ENCODE measurements at places on chromosomes 1 and 21.

DNA sequence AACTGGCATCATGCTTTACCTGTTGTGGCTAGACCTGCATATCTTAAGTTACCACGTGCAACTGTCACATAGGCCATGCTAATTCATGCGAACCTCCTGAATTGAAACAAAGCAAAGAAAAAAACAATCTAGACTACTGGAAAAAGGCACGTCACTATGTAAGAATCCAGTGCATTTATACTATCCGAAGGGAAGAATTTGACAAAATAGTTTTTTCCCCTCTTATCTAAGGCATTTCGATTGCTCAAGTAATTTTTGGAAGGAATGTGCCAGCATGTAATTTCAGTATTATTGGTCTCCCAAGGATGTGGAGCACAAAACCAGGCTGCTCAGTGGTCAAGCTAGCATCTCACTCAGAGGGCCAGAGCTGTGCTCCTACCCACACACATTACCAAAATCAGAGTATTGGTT lies 31.5 kb upstream of the C1orf198 start:
- no peak for DNase-seq

GRCh38 chr1:186983327-186983726 lies 154.6 kb downstream of the PLA2G4A start:
- no peak for DNase-seq

DNA sequence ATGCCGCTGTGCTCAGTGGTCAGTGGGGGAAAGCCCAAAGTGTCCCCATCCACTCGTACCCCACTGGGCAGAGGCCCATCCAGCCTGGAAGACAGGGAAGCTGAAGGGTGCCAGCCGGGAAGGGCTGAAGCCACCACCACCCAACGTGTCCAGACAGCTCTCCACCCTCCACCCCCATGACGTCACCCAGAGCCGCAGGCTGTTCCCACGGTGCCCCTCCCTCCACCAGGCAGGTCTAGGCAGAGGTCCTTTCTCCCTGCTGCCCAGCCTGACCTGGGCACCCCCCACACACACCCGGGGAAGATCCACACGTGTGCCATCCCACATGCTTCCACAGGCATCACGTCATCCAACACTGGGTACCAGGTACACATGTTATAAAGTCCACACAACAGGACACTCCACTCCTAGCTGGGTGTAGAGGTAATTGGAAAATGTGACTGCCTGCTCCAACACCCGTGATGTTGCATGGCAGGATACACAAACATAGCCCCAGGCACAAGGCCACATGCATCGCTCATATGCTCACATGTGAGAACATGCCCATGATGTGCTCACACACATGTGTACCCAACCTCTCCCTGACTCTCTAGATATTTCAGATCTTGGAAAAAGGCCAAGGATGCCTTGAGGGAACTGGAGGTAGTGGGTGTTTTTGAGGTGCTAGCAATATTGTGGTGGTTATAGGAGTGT lies 5.1 kb upstream of the ARHGAP30 start:
- DNase-seq: peak; percentile 41

DNA sequence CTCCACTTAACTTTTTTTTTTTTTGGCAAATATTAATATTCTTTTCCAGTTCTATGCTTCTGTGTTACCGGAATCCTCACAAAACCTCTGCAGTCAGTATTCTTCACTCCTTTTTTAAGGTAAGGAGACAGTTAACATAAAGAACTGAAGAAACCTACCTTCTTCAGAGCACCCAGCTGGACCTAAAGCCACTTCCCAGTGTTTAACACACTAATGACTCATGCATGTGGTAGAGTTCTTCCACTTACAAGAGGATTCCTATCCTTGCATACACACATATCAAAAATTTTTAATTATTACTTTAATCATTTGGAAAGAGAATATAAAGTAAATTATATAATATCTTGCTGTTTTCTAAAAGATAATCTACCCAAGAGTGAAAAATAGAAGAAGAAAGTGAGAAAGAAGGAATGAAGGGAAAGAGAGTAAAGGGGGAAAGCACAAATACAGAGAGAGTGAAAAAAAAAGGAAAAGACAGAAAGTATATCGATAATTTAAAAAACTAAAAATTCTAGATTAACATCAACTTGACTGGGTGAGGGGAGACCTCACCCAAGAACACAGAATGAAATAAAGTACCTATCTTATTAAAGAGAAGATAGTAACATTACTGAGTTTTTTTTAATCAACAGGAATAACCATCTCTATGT lies 54.9 kb downstream of the ENAH start:
- DNase-seq: no peak

DNA sequence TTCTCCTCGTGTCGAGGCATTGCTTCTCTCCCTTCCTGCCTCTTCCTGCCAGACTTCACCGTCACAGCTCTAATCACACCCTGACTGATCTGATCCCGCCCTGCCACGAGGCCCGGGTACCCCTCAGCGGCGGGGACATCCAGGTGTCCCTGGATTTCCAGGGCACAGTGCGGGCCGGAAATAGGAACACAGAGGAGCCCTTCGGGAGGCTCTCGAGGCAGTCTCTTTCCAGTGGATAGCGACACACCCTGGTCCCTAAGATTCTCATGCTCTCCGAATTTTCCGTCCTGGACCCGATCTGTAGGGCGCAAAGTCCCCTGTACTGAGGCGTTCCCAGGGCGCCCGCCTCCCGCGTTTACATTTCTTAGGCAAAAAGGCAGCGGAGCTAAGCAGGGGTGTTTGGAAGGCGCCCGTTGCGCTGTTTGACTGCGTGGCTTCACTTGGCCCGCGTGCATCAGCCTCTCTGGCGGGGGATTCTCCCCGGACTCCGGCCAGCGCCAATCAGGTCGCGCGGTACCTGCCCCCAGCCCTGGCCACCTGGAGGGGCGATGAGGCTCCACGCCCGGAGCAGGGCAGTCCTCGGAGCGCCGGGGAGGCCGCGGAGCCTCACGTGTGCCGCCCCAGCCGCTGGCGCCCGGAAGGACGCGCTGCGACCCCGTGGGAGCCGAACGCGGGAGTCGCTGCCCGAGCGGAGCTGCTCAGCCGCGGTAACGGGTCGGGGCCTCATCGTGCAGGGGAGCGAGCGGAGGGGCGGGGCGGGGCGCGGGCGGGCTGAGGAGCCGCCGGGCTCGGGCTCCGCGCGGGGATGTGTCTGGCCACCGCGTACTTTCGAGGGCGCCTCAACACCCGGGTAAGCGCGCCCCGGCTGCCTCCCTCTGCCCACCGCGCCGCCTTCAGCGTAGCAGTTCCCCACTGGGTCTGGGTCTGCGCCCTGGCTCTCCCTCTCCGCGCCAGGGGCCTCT lies at the start of gene FAM163A:
Gene FAM163A, plus strand, starts transcription at position 575 of the 962 bp plus-strand sequence. CDS start 69,807 bp downstream, outside the sequence.
- peak; percentile 35 for DNase-seq

DNA sequence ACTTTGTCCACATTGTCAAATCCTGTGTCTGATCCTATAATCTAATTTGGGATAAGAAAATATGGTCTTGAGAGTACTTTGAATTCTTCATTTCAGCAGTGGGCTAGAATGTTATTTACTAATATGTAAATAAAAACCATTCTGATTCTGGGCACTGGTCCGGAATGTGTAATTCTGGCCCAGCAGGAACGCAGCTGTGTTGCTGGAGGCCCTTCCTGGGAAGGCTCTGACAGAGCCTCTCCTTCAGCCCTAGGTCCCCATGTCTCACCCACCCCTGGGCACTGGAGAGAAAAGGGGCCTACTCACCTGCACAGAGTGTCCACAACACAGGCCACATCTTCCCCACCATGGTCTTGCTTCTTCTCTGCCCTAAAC lies 251 bp downstream of the GPA33 start:
- DNase-seq: no peak

- DNase-seq: no peak
Observed at GRCh38 chr1:211332036-211332616, 5.5 kb downstream of the TRAF5 start.

DNA sequence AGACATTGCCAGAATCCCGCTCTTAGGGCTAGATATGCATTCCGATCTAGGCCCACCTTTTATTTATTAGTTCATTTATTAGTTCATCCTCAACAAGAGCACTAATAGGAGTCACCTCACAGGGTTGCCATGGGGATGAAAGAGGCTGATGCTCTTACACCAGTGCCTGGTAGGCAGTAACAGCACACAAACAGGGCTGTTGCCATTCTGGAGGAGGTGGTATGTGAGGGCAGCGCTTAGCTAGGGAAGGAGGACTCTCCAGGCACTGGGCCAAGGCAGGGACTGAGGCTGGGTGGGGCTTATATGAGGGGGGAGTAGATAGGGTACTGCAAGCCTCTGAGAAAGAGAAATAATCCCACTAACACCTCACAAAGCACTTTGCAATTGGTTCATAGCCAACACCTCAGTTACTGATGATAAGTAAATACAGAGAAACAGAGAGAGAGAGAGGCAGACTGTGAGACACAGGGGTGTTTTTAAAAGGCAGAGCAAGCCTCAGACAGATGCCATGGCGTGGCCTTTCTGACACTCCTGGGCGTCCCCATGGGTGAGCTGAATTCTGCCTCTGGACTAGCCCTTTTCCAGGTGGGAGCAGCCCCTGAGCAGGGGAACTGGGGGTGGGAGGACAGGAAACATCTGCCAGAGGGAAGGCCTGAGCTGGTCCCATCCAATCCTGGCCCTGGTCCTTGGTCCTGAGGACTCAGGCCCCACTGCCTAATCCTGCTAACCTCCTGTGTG lies 5.9 kb downstream of the FCGR2A start:
- no peak for DNase-seq

- DNase-seq: no peak
Observed at GRCh38 chr21:14985306-14985705, 79.5 kb downstream of the NRIP1 start.
